ENCODE measurements at places on chromosomes 2 and 18.

GRCh38 chr2:222641336-222641735 lies 14.6 kb downstream of the FARSB start:
- no peak for DNase-seq

GRCh38 chr18:27956001-27956640 lies 220.8 kb downstream of the CDH2 start:
- DNase-seq, result no peak

GRCh38 chr2:137959166-137959565 lies 5.1 kb upstream of the HNMT start:
- DNase-seq, result no peak

- no peak for DNase-seq
Observed at GRCh38 chr2:168661863-168662256, 140.6 kb upstream of the NOSTRIN start.

DNA sequence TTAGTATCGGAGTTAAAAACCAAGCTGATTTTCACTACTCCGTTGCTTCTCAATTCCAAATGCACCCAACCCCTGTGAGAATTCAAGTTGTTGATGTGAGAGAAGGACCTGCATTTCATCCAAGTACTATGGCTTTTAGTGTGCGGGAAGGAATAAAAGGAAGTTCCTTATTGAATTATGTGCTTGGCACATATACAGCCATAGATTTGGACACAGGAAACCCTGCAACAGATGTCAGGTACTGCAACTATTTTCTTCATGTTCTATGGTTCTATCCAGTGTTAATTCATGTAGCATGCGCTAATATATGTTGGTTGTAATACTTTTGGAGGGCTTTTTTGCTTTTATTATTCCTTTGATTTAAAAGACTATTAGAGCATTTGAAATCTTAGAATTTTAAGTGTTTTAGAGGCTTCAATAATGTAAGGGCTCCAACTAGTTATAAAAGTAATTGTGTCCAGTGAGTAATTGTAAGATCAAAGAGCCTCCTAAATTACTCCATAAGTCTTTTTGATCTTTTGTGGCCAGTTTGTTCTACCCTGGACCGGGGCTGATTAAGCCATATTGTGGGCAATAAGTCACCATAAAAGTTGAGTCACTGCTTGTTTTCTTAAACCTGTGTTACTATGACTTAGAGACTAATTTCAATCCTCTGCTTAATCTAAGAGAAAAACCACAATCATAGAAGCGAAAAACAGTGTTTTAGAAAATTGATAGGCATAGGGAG lies 22.9 kb downstream of the DSG4 start:
- DNase-seq, result no peak

GRCh38 chr2:101517758-101518271 lies 42.9 kb upstream of the RFX8 start:
- DNase-seq, result no peak

GRCh38 chr2:47653902-47654789 lies 128.8 kb upstream of the MSH6 start:
- DNase-seq, result no peak
